Hypothalamus (tissue), 51 donors: ENCODE measurements at places on chromosomes 7 and 10.
A peak's percentile ranks its signal among the peaks of the same experiment; 100 is the strongest.

DNA sequence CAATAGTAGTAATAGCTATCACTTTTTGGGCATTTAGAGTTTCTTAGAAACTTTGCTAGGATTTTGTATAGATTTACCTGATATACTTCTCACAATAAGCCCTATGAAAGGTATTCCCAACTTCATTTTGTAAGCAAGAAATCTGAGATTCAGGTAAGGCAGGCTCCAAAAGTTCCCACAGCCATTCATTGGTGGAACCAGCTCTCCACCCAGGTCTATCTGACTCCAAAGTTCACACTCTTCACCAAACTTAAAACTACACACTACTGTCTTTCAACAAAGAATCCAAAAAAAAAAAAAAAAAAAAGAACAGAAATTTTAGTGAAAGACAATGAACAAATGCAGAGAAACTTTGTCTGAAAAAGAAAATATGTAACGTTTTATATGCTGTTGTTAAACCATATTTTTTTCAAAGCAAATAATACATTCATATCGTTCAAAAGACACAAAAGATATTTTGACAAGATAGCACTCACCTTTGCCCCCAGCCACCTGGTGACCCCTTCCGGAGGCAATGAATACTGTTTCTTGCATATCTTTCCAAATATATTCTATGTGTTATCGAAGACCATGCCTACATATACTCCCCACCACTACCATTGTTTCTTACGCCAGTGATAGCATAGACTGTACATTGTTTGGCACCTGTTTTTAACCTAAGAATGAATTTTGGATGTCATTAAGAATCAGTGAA is 108.2 kb downstream of the C1GALT1 start:
- DNase-seq: no peak

DNA sequence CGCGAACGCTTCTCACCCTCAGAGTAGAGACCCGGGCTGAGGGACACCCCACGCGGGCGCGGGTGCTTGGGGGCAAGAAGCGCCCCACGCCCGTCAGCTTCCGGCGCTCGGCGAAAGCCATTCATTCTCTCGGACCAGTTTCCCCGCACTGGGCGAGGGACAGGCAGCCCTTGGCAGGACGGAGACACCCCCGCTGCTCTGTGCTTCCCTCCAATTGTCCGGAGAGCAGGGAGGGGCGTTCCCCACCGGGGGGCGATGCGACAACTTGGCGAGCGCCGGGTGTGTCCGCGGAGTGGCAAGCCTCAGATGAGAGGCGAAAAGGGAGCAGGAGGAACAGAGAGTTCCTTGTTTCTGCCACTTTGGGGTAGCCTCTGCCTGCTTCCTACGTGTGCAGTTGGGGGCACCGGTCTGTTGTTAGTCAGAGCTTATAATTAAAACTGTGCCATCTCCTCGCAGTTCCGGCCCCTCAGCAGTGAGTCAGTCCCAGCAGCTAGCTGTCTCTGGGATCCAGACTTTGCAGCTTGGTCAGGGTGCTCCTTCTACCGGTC is 1.7 kb downstream of the GPR158 start:
- peak; percentile 17 for DNase-seq

GRCh38 chr7:139887992-139888481 is 59.0 kb downstream of the TBXAS1 start:
- no peak for DNase-seq

GRCh38 chr7:116631676-116632075 is 40.3 kb upstream of the MET start:
- DNase-seq: no peak

GRCh38 chr10:43136995-43137716 is 1.1 kb upstream of the CSGALNACT2 start:
- no peak for DNase-seq

- DNase-seq: no peak
These were observed 64.0 kb upstream of the CTTNBP2 start for GRCh38 chr7:117937049-117937752.

DNA sequence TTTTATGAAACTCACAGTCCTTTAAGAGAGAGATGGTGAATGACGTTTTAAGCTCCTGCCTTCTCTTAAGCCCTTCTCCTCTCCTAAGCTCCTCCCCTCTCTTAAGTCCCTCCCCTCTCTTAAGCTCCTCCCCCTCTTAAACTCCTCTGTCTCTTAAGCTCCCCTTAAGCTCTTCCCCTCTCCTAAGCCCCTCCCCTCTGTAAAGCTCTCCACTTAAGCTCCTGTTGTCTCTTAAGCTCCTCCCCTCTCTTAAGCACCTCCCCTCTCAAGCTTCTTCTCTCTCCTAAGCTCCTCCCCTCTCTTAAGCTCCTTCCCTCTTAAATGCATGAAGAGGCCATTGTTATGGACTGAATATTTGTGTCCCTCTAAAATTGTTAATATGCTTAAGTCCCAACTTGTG is 1180.6 kb upstream of the AUTS2 start:
- no peak for DNase-seq

DNA sequence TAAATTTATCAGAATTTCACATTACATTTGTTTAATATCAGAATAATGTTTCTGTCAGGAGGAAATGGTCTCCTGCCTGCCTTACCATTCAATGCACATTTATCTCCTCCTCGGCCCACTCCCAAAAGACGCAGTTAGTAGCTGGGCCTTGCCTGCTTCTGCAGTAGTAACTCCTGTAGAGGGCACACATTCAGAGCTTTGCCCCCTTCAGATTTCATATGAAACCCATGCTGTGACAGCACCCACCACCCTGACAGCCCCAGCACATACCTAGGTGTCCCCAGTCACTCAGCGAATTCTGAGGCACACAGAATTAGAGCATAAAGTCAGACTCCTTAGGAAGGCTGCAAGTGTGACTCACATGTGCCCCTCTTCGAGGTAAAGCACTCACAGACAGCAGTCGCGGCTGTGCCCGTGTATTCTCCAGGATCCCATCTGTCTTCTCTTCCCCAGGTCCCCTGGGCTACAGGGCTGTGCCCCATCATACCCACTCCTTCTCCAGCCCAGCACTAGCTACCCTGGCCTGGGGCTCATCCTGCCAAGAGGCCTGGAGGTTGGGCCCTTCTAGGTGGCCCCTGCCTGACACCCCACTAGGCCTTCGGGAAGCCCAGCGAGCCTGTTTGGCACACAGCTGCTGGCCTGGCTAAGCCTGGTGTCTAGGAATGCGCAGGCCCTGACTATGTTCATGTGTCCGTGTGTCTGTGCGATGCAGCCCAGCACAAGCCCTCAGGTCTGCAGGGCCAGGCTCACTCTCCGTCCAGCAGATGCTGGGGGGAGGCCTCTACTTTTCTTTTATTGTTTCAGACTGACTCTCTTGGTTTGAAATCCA is 4.7 kb upstream of the DEPP1 start:
- no peak for DNase-seq

DNA sequence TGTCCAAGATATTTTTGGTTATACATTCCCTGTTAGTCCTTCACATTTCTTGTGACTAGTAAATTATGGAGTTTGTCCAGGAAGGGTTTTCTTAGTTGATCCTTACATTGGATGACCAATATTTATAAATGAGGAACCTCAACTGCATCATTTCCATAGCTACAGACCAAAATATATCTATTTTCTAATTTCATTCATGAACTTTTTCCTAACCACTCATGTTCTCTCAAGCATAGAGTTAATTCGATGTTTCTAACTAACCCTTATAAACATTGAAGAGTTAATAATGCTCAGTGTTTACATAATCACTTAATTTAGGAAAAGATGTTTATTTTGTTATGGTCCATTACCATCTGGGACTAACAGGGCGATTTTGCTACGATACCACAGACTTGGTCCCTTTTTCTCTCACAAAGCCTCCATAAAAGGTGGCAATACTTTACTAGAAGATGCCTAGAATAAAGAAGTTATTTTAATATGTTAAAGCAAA is 591.0 kb downstream of the MAGI2 start:
- DNase-seq: no peak

DNA sequence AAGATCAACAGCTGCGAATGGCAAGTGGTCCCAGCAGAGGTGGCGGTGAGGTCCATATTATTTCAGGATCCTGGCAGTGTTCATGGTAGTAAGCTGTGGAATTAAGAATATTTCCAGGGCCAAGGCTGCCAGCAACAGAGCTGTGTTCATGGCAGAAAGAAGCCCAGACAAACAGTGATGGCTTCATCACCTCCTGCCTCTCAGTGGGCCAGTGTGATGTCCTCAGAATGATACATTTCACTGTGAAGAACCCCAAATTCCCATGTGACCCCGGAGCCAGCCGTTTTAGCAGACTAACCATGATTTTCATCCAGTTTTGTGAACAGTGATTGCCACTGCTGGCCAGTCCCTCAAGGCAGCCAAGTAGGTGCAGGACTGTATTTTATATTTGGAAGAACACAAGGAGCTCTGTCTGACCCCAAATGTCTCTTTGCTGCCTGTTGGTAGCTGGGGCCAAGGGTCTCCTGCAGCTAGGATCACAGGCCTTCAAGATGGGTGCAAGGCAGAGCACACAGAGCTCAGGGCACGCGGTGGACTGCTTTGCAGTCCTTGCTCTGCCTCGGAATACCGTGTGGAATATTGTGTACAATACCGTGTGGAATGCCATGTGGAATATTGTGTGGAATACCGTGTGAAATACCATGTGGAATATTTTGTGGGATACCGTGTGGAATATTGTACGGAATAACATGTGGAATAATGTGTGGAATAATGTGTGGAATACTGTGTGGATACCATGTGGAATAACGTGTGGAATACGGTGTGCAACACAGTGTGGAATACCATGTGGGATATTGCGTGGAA is 132.3 kb upstream of the CHST15 start:
- DNase-seq: no peak

DNA sequence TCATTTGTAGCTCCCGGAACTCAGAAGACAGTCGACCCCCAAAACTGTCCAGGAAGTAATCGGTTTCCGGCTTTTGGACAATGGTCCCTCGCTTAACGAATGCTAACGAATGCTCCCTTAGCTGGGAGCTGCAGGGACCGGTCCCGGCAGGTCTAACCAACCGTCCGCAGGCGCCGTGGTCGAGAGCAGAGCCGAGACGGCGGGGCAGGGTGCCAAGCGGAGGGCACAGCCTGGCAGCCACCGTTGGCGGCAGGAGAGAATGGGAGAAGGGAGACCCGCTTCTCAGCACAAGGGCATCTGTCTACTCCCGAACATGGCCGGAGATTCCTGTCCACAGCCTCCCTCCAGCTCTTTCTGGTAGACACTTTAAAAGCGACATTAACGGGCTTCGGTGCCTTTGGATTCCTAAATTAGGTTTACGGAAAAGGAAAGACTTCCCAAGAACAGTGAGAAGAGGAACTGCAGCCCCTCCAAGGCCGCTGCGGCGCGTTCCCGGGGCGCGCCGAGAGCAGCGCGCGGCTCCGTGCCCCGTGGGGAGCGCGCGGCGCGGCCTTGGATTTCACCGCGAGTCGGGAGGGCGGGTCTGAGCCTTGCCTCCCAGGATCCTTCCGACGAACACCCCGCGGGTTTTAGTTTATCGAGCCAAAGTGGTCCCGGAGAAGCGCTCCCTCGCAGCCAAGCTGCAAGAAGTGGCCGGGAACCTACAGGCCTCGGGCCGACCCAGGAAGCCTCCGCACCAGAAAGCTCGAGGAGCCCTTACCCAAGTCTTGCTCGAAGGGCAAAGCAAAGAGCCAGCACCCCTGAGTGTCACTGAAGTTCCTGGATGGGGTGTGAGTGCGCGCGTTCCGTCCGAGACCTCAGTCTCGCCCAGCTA is 3.6 kb upstream of the TBX20 start:
- no peak for DNase-seq

- no peak for DNase-seq
These were observed 29.1 kb downstream of the ERCC6 start for GRCh38 chr10:49509771-49510303.

GRCh38 chr10:16519908-16520861 is 1.5 kb downstream of the C1QL3 start:
- no peak for DNase-seq

GRCh38 chr10:44947371-44948152 is 12.0 kb upstream of the RASSF4 start:
- DNase-seq: no peak

DNA sequence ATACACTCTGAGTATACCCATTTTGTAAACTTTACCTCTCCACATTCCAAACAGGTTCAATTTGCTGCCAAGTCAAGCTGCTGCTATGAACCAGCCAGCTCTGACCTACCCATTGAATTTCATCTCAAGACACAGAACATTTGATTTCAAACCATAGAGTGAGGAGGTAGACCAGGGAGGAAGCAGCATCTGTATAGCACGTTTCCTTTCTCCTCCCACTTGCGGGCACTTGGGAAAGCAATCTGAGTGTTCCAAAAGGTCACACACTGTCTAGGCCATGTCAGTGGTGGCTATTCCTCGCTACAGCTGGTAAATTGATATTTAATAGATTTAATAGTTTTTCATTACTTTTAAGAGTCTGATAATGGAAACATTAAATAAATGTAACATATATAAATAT is 147.8 kb upstream of the EEPD1 start:
- DNase-seq: no peak

- no peak for DNase-seq
These were observed 102.4 kb downstream of the SEMA3E start for GRCh38 chr7:83546586-83546985.

DNA sequence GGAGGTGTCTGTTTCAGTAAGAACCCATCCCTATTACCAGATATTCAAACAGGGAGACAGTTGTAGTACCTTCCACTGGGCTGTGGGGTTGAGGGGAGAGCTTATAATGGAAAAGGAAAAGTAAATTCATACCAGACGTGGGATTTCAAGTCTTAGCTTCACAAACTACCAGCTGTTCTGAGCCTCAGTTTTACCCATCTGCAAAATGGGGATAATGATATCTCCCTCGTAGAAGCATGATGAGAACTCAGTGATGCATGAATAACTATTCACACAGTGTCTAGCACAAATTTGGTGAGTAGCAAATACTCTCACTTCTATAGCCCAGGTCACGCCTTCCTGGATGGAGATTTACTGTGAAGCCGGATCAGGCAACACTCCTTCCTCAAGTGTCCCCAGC is 29.1 kb upstream of the IKZF1 start:
- no peak for DNase-seq

DNA sequence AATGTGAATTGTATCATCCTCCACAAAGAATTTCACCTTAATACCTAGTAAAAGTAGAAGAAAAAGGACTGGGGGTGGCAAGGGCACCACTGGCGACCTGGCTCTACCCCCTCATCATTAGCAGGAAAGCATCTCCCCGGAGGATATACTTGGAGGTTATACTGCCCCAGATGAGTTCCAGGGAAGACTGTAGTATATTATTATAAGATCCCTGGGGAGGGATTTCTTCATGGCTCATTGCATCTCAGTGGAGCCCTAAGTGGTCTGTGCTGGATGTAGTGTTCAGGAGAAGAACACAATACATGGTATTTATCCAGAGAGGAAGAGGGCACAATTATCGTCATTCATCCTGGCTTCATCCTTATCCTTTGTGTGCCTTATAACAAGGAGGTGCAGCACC is 14.2 kb upstream of the DYNC1I1 start:
- DNase-seq: no peak

DNA sequence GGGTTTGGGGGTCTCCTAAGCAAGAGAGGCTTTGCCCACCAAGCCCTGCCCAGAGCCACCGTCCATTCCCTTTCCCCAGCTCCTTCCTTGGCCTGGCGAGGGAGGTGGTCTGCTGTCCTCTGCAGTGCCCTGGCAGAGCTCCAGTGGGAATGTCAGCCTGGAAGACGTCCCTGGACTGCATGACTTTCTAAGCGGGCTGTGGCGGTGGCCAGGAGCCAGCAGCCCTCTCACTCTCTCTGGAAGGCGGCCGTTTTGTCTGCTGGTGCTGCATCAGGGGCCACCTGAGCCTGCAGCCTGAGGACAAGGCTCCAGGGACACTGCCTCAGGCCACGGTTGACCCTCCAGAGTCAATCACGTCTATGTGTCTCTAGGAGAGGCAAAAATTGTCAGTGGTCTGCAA is 271.0 kb downstream of the SKAP2 start:
- DNase-seq: no peak

GRCh38 chr7:156732091-156732625 is 91.6 kb downstream of the RNF32 start:
- DNase-seq: no peak
